ENCODE measurements at places on chromosomes 3 and 15.

- DNase-seq = no peak
Measured at GRCh38 chr3:169980055-169980454, 13.4 kb downstream of the SEC62 start.

DNA sequence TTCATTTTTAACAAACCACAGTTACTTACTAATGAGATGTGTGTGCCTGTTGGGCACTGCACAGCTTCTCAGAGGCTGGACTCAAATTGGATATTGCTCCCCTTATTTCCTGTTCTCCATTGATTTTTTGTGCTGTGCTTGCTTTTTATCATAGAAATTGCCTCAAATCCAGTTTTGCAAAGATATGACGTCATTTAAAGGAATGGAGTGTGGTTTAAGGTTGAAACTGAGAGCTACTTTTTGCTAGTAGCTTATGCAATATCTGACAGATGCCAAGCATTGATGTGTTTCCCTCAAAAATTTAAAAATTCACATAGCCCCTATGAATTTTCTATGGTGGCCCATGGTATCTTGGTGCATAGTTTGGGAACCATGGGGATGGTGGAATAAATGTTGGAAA lies 67.7 kb upstream of the ROPN1 start:
- no peak for DNase-seq

DNA sequence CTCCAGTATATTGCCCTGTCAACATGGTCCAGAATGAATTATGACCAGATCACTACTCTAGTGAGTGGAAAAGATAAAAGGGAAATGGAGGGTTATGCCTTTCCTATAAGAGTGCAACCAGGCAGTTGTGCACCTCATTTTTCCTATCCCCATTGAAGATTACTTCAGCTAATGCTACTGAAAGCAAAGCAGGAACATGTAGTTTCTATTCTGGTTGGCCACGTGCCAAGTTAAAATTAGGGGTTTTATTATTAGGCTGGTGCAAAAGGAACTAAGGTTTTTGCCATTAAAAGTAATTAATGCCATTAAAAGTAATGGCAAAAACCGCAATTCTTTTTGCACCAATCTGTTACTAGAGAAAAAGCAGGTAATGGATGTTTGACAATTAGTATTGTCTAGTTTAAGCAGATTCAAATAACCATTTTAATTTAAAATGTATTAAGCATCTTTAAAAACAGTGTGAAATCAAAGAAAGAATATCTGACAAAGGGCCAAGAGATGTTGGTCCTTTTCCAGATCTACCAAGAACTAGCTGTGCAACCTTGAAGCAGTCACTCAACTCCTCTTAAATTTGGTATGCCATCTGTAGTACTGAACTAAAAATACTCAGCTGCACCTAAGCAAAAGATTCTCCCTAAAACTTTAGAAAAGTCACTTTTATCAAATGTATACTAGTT lies 567.5 kb upstream of the CCDC54 start:
- DNase-seq = no peak

GRCh38 chr15:28120359-28120640 lies 21.2 kb upstream of the OCA2 start:
- DNase-seq = no peak

DNA sequence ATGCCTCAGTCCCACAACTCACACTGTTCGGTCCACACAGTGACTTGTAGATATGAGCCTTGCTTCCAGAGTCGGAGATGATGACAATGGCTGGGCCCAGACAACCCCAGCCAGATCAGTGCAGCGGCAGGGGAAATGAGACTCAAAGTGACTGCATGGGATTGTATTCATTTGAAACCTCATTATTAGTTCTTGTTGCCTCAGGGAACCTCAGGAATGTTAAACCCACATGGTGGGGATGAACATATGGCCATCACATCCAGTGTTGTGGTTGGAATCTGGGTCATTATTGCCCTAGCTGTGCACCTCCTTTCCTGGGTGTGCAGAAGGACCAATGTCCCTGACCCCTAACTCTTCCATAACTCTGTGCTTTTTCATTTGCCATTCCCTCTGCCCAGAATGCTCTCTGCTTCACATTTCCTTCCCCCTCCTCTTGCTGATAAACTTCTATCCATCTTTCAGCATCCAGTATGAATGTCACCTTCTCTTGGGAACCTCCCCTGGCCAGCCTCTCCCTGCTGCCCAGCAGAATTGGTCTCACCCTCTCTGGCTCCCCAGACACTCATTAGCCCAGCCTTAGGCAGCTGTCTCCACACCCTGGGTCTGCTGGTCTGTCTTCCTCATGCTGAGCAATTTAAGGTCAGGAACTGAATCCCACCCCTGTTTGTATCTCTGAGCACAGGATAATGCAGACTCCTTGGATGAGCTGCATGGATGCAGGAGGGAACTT lies 67.0 kb upstream of the TNFAIP8L3 start:
- no peak for DNase-seq

- no peak for DNase-seq
Measured at GRCh38 chr3:70608434-70608833, 296.0 kb upstream of the MDFIC2 start.

- no peak for DNase-seq
Measured at GRCh38 chr3:27657404-27657803, 64.7 kb downstream of the EOMES start.

DNA sequence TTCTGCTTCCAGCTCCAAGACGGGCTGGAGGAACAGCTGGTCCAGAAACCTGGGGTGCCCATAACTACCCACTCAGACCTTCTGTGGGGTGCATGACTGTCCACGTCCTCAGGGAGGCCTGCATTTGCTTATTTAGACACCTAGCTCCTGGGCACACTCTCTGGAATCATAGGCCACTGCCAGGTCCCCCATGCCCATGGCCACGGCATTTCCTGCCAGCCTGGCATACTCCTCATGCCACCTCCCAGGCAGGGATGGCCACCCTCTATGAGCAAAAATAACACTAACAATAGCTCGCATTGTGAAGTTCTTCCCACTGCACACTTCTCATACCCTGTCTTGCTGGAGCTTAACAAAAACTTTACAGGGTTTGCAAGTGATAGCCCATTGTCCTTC lies 166.9 kb upstream of the TPM1 start:
- no peak for DNase-seq

GRCh38 chr3:134057006-134057653 lies 27.4 kb upstream of the SLCO2A1 start:
- no peak for DNase-seq

GRCh38 chr3:13136426-13136825 lies 63.2 kb upstream of the IQSEC1 start:
- DNase-seq = no peak

- no peak for DNase-seq
Measured at GRCh38 chr15:77629070-77630030, 3.4 kb downstream of the LINGO1 start.

- DNase-seq = no peak
Measured at GRCh38 chr3:177041730-177042551, 155.3 kb downstream of the TBL1XR1 start.

- DNase-seq = no peak
Measured at GRCh38 chr3:5673521-5673920, 486.0 kb downstream of the EDEM1 start.

GRCh38 chr3:73622091-73622805 lies 2.5 kb downstream of the PDZRN3 start:
- no peak for DNase-seq

- DNase-seq = no peak
Measured at GRCh38 chr3:49454898-49455681, 15.0 kb upstream of the DAG1 start.

DNA sequence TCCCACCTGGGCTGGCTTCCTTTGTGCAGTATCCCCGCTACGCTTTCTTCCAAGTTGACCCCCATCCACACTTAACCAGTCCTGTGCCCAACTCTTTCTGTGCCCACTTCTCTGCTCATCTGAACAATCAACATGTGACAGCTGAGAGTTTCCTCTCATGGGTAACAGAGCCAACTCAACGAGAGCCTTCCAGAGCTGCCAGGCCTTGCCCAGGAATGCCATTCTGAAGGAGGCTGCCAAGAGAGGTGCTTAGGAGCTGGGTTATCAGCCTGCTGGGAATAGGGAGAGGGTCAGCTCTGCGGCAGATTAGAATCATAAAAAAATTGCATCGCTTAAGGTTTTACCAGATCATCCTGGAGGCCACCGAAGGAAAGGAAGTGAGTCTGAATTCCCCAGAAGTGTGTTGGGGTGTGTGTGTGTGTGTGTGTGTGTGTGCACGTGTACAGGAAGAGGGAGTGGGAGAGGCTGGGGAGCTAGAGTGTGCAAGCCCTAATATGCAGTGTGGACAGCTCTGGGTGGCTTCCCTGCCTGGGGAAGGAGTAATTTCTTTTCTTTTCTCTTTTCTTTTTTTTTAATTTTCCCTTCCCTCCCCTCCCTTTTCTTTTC lies 66.7 kb downstream of the ITGA11 start:
- DNase-seq = no peak

- no peak for DNase-seq
Measured at GRCh38 chr3:58572013-58572633, 5.1 kb downstream of the FAM107A start.

Data from NCI-H1930 (cell line).